Femur (tissue), 1 donor: ENCODE measurements at places on chromosomes 16 and 17.

DNA sequence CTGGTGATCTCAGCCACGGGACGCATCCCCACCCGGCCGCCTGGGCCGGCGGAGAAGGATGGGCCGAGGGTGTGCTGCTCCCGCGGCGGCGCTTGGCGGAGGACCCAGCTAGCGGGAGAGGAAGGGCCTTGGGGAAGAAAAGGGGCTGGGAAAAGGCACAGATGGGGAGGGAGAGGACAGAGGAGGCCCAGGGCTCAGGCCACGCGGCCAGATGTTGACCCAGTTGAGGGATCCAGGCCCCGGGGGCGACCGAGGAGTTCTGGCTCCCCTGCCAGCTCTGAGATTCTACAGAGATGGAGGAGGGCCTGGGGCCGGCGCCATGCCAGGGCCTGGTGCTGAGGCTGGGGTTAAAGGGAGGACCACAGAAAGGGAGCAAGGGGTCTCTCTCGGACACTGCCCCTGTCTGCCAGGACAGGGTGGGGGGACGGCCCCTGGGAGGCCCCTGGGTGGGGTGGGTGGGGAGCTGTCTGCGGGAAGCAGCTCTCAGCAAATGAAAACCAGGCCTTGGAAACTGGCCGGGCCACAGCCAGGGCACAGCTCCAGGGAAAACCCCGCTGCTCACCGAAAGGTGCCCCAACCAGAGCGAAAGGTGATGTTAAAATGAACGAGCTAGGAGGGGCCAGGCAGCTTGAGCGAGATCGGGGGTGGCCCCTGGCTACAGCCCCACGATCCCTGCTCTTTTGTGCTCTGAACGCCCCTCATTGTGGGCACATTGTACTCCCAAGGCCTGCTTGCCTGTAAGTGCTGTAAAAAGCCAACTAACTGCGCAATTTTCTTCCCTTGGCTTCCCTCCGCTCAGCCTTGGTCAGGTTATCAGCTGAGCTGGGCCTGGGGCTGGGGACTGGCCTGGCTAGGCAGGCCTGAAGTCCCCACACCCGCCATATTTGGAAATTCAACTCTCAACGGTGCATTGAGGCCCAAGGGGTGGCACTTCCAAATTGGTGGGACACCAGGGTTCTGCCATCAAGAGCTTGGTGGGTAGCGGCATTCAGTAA is 191.4 kb downstream of the ZNF423 start:
- peak; percentile 74 for DNase-seq

DNA sequence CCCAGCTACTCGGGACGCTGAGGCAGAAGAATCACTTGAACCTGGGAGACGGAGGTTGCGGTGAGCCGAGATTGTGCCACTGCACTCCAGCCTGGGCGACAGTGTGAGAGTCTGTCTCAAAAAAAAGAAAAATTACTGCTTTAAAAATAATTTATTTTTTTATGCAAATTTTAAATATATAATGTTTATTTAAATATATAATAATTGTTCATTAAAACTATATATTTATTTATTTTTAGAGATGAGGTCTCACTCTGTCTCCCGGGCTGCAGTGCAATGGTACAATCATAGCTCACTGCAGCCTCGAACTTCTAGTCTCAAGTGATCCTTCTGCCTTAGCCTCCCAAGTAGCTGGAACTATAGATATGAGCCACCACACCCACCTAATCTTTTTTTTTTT is 15.2 kb upstream of the DBNDD1 start:
- DNase-seq: no peak

- DNase-seq: no peak
These were observed 113.6 kb downstream of the SMG6 start for GRCh38 chr17:2190014-2190413.

DNA sequence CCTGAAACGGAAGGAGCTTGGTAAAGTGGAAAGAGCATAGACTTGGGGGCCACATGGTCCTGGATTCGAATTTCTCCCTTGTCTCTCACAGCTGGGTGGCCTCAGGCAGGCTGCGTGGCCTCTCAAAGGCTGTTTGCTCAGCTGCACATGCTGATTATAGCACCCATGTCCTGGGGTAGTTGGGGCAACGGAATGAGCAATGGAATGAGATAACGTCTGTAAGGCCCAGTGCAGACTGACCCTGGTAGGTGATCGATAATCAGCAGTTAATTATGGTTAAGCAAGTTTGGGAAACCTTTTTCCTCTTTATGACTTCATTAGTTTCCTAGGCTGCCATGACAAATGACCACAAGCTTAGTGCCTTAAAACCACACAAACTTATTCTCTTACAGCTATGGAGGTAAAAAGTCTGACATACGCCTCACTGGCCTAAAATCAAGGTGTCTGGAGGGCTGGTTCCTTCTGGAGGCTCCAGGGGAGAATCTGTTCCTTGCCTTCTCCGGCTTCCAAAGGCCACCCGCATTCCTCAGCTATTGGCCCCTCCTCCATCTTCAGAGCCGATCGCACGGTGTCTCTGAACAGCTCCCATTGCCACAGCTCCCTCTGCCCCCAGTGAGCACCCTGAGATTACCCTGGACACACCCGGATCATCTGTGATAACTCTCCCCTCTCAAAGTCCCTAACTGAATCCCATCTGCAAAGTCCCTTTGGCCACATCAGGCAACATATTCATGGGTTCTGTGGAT is 294.9 kb upstream of the FOXF1 start:
- no peak for DNase-seq

- DNase-seq: peak; percentile 45
These were observed 41.4 kb upstream of the PIRT start for GRCh38 chr17:10879190-10879836.

GRCh38 chr16:84914273-84914672 is 94.5 kb downstream of the CRISPLD2 start:
- no peak for DNase-seq

DNA sequence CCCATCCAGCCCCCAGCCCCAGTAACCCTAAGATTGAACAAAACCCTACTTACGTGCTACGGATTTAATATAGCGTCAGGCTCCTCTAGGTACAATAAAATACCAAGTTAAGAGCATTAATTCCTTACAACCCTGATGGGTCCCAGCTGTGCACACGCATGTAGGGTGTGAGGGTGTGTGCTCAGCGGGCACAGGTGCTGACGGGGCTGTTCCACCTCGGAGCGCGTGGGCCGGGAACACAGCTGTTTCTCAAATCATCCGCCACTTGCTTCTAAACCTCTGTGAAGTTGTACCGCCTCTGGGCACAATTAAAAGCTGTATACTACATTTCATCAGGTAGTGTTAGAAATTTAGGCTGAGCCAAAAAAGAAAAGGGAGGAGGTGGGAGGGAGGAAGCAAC is 478.6 kb downstream of the MAF start:
- no peak for DNase-seq

DNA sequence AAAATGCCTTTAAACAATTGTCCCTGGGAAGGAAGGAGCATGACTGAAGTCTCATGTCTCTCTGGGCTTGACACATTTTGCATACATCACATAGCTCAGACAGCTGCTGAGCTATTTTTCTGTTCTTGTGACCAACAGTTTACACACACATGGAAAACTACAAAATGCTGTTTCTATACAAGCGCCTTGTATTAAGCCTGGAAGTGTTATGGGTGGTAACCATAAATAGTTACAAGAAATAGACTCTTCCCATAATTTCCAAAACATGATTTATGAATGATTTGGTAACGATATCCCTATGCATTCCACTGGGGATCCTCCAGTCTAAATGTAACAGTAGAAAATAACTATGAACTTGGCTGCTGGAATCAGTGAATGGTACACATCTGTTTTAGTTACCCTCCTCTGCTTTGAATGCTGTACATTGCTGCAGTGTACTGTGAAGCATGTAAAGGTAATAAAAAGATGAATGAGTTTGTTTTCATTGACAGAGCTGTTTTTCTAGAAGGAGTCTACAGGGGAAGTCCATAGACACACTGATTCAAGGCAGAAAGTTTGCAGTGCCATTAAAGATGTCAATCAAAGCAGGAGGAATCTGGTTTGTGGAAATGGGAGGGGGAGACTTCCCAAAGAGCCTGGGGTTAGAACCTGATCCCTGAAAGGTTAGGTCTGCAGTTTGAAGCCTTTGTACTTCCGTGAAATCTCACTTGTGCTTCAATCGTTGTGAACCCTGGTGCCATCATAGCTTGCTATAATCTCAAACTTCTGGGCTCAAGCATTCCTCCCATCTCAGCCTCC is 5.0 kb downstream of the ACSF2 start:
- DNase-seq: no peak

- DNase-seq: no peak
These were observed 9.9 kb upstream of the CCL5 start for GRCh38 chr17:35889818-35890773.

- DNase-seq: no peak
These were observed 23.4 kb downstream of the MYO18A start for GRCh38 chr17:29156781-29157180.

GRCh38 chr17:72588561-72588960 is 467.7 kb downstream of the SOX9 start:
- DNase-seq: no peak

- DNase-seq: no peak
These were observed 3.9 kb upstream of the TMEM114 start for GRCh38 chr16:8594149-8594666.

DNA sequence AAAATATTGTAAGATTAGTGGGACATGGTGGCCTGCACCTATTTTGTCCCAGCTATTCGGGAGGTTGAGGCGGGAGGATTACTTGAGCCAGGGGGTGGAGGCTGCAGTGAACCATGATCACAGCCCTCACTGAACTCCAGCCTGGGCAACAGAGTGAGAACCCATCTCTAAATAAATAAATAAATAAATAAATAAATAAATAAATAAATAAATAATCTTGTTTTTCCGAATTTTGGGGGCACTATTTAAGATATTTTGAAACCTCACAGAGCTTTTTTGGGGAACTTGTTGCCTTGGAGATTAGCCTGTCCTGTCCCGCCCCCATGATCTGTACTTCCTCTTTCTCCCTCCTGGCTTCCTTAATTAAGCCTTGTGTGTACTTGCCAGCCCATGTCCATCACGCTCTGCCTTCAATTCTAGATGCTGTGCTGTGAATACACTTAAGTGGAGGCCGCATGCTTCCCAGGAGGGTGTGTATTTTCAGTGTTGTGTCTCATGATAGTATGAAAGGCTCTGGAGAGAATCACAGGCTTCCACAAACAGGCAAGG is 4.4 kb downstream of the LGALS9 start:
- DNase-seq: no peak

DNA sequence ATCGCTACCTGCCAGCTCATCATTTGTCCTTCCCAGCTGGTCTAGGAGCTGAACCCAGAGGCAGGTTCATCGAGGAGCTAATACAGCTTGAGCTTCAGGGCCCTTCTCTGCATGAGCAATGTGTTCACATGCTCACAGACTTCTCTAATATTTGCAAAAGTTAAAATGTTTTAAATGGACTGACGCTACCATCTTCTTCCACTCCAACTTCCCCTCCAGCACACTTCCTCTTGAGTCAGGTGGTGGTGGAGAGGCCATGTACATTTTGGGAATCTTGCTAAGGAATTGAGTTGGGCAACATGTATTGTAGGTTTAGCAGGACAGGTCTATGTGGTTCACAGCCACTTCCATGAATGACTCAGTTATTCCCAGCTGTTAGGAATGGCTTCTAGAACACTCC is 21.6 kb upstream of the RHOT1 start:
- DNase-seq: no peak

DNA sequence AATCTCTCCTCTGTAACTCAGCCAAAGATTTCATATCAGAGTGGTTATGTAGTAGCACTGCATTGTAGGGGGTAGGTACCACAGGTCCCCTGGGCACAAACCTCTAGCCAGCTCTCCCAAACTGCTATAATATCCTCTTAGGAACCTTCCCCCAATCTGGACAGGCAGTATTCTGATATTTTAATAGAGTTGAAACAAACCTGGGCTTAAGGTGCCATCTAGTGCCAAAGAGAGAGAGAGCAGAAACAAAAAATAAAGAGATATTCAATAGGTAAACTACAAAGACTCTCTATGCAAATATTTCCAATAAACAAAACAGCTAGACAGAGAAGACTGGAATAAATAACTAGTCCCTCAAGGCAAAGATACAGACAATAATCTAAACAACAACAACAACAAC is 1070.0 kb downstream of the CDH11 start:
- DNase-seq: no peak

- DNase-seq: no peak
These were observed 142.8 kb downstream of the PRKCA start for GRCh38 chr17:66445229-66445628.

- no peak for DNase-seq
These were observed 34.7 kb downstream of the KIAA0513 start for GRCh38 chr16:85062323-85062722.

GRCh38 chr16:1443403-1443973 is 868 bp downstream of the CCDC154 start:
- DNase-seq: no peak

GRCh38 chr17:68532826-68533225 is 20.6 kb downstream of the PRKAR1A start:
- DNase-seq: no peak

DNA sequence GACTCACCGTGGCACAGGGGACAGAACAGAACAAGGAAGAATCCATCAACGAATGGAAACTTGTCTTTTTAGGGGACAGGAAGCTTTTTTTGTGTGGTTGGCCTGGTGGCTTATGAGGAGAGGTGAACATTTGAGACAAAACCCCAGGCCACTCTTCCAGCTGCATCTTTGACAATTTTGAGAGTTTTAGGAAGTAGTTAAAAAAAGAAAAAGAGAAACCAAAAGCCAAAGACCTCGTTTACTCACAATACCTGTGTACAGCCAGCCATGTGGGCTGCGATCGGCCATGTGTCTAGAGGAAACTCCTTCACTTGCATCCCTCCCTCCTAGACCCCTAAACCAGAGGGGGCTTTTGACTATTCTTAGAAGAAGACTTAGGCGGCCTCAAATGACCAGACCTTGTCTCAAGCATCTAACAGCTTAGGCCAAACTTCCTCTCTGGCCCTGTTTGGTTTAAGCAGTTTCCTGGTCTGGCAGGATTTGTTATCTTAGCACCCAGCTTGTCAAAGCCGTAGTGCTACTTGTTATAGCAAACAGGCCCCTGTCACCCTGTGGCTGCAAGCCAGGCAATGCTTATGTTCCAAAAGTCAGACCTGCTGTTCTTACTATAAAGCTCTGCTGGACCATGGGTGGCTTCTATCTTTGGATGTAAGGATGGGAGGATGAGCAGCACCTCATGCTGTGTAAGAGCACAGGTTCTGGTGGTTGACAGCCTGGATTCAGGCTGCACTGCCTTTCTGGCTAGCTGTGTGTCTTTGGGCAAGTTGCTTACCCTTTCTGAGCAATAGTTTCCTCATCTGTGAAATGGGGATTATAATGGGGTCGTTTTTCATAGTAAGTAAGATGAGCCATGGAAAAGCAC is 17.7 kb downstream of the KSR1 start:
- DNase-seq: no peak

DNA sequence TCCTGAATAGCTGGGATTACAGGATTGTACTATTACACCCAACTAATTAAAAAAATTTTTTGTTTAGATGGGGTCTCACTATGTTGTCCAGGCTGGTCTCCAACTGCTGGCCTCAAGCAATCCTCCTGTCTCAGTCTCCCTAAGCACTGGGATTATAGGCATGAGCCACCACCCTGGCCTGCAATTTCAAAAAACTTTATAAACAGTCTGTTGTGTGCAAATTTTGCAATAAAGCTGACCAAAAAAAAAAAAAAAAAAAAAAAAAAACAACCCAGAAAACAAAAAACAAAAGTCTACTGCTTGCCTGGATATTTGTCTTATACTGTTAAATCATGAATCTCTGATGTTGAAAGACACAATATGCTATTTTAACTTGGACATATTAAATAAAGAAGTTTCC is 4.4 kb downstream of the CREBBP start:
- DNase-seq: no peak
